HTR-8/SVneo (cell line): ENCODE measurements at places on chromosomes 1 and 21.
A peak's percentile ranks its signal among the peaks of the same experiment; 100 is the strongest.

GRCh38 chr1:175530183-175530582 is 213.2 kb downstream of the TNR start:
- no peak for DNase-seq

- DNase-seq, result no peak
Measured at GRCh38 chr1:245823408-245824147, 668.8 kb downstream of the KIF26B start.

GRCh38 chr1:46302641-46303037 is 777 bp downstream of the LRRC41 start:
- no peak for DNase-seq

GRCh38 chr1:169601096-169601881 is 15.0 kb upstream of the F5 start:
- DNase-seq, result peak; percentile 5

DNA sequence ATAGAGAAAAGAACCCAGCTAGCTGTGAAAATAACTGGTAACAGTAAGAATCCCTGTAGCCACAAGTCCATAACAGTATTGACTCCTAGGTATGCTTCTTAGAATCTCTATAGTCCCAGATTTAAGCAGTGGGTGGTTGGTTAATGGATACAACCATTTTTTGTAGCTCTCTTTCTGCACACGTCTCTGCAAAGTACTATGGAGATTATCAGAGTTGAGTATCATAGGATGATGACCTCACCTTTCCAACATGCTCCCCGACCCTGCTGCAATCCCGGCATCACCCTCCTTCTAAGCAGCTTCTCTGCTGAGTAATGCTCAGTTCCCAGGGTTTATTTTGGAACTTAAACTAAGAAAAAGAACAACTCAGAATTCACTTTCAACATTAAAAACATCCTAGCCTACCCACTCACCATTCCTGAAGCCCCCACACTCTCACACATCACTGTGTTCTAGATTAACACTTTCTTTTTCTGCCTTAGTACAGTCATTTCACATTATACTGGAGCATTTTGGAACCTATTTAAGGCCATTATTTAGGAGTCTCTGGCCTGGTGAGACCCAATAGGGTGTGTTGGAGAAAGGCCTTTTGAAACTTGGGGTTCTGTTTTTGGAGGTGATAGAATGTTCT is 2.7 kb downstream of the MLLT11 start:
- DNase-seq, result peak; percentile 63

DNA sequence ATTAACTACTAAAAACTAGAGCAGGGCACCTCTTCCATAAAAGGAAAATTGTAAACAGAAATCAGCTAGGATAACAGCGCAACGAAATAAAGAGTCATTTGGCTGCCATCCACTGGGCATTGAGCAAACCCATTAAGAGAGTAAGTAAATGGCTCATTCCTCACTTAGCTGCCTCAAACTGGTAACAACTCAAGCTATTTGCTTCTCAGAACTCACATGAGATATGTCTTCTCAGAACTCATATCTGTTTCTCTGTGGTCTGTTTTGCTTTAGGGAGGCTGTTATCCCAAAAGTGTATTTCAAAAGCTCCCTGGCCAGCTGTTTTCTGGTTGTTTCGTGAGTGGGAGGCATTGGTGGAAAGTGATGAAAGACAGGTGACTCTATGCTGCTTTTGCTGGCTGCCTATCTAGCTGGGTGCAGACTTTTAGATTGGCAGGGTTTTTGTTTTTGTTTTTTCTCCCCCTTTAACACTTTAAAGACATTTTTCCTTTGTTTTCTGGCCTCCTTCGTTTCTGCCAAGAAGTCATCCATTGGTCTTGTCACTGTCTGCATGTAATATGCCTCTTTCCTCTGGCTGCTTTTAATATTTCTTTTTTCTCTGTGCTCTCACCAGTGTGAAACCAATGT is 269.2 kb upstream of the RGS18 start:
- DNase-seq, result no peak

DNA sequence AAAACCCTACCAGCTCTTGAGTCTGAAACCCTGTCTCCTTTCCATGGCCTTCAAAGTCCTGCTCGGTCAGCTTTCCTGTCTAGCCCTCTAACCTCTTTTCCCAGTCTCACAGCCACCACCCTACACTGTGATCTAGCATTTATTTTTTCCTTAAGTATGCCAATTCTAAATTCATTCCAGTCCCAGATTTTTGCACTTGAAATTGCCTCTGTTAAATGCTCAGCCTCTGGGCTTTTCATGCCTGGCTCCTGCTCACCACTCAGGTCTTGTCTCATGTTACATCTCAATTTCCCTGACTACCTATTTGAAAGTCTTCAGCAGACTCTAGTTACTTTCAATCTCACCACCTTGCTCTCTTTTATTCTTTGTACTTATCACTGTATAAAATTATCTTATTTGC is 176.2 kb downstream of the ADGRL4 start:
- DNase-seq, result no peak

DNA sequence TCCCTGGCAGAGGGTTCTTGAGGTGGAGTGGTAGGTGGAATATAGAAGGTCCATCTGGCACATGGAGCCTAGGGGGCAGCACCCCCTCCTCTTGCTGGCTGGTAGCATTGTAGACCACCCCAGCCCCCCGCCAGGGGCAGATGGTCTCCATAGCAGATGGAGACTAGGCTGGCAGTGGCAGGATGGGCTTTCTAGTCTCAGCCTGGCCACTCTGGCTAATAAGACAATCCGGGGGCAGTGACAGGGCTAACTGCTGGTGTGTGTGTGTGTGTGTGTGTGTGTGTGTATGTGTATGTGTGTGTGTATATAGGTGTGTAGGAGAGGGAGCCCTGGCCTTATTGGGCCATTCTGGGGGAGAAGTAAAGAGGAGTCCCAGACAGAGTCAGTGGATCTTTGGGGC is 16.1 kb downstream of the UTP11 start:
- DNase-seq, result no peak

GRCh38 chr1:221878134-221878533 is 136.2 kb upstream of the DUSP10 start:
- DNase-seq, result no peak

- DNase-seq, result no peak
Measured at GRCh38 chr1:146021622-146022402, at the start of gene HJV. TSS of gene HJV (minus strand) at chr1:146021735. CDS start at chr1:146020231, 1,504 bp downstream.

DNA sequence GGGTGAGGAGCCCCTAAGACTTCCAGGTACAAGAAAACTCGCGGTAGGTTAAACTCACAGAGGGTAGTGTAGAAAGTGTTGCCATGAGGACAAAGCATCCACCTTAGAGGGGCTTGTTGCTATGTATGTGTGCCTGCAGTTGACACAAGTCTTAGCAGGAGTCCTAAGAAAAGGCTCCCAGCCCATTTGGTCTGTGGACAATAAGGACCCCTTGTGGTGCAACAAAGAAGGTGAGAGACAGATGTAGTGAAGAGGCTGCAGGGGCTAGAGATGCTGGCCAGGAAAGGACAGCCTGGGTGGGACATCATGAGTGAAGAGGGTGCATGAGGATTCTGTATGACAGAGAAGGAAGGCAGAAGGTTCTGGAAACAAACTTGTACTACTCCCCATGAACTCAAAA is 36.3 kb upstream of the IL10 start:
- DNase-seq, result peak; percentile 31

GRCh38 chr1:68378296-68379084 is 71.3 kb downstream of the RPE65 start:
- no peak for DNase-seq

- DNase-seq, result no peak
Measured at GRCh38 chr1:67754526-67754920, 69.5 kb downstream of the GADD45A start.

GRCh38 chr1:232291261-232291660 is 338.7 kb downstream of the SIPA1L2 start:
- DNase-seq, result no peak

GRCh38 chr1:58909914-58910681 is 126.3 kb upstream of the JUN start:
- DNase-seq, result no peak

GRCh38 chr21:45698493-45699184 is 55.1 kb downstream of the PCBP3 start:
- peak; percentile 13 for DNase-seq

DNA sequence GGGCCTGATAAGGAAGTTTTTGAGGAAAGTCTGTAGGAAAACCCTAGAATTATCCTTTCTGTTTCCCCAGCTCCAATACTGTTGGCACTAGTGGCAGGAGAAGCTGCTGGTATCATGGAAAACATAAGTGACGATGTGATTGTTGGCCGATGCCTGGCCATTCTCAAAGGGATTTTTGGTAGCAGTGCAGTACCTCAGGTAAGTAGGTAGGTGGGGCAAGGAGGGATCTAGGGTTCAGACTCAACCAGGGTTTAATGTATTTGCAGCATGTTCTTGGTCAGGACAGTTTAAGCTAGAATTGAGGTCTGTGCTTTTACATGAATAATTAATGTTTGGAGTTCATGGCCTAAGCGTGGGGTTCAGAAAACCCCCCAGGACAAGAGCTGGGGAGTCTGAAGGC is 62.1 kb downstream of the KDM1A start:
- no peak for DNase-seq

GRCh38 chr1:101260556-101261350 is 23.9 kb downstream of the S1PR1 start:
- DNase-seq, result no peak

- no peak for DNase-seq
Measured at GRCh38 chr1:226097866-226098625, 35.5 kb downstream of the H3-3A start.

GRCh38 chr1:10678852-10679251 is 117.6 kb downstream of the CASZ1 start:
- no peak for DNase-seq

DNA sequence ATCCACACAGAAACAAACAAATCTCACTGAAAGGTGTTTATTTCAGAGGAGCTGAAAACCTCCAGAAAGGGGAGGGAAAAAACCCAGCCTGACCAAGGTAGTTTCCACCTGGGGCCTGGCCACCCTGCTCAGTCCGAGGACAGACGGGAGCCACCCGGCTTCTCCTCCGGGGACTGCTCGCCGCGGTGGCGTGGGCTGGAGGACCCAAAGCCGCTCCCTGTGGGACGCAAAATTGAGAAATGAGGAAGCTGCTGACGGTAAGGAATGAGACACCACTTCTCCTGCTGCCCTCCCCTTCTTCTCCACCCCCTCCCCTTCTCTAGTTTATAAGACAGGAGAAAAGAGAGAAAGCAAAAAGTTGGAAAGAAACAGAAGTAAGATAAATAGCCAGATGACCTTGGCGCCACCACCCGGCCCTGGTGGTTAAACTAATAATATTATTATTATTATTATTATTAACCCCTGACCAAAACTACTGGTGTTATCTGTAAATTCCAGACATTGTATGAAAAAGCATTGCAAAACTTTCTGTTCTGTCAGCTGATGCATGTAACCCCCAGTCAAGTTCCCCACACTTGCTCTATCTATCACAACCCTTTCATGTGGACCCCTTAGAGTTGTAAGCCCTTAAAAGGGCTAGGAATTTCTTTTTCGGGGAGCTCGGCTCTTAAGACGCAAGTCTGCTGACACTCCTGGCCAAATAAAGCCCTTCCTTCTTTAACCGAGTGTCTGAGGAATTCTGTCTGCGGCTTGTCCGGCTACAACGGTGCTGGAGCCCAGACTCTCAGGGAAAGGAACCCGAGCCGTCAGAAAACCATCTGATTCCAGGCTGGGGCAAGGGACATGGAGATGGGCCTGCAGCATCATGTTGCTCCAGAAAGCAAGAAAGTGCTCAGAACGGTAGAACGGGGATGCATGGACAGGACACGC is 12.5 kb downstream of the ITGB2 start:
- no peak for DNase-seq

DNA sequence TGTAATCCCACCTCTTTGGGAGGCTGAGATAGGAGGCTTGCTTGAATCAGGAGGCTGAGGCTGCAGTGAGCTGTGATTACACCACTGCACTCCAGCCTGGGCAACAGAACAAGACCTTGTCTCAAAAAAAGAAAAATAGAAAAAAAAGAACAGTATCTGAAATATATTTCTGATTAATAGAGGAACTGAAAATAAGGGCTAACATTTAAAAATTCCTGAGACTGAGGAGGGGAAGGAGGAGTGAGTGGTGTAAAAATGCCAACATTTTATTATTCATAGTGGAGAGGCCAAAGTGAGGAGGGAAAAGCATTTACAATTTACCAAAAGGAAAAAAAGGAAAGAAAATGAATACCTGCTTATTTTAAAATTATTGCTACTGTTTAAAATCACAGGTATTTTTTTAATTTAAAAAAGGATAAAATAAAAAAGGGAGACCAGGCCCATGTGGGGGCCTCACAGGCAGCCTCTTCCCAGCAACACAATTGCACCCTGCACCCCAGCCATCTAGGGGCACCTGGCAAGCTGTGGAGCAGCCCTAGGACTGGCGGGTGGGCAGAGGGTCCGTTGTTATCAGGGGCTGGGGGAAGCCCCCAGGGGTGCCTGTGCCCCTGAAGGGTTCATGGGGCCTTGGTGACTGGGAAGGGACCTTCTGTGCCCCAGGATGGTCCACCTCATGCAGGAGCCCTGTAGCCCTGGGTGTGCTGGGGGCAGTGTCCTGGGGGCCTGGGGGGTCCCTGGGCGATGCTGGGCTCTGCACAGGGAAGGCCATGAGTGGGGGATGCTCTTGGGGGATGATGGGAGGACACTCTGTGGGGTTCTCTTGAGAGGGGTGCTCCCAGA is 34.8 kb upstream of the ADARB1 start:
- DNase-seq, result no peak

GRCh38 chr1:221494670-221495069 is 247.2 kb downstream of the DUSP10 start:
- DNase-seq, result no peak

DNA sequence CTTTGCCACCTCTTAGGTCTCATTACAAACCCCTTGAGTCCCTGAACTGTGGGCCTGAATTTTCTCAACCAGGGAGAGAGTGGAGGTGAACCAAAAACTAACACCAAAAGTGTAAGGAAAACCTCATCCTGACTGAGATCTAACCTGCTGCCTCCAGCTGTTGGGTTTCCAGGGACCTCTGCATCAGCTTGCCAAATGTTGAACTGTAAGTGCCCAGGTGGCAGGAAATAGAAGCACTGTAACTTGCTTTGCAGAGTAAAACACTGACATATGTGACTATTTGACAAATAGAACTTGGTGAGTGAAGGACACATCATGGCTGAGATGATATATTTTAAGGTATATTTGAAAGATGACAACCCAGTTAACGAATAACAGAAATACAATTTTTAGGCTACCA is 48.4 kb upstream of the NR5A2 start:
- DNase-seq, result no peak

DNA sequence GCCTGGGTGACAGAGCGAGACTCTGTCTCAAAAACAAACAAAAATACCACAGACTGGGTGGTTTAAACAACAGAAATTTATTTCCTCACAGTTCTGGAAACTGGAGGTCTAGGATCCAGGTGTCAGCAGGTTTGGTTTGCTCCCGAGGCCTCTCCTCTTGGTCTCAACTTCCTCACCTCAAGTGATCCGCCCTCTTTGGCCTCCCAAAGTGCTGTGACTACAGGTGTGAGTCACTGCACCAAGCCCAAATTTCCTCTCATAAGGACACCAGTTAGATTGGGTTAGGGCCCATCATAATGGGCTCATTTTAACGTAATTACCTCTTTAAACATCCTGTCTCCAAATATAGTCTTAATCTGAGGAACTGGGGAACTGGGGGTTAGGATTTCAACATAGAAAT is 35.5 kb downstream of the MFSD2A start:
- DNase-seq, result no peak

DNA sequence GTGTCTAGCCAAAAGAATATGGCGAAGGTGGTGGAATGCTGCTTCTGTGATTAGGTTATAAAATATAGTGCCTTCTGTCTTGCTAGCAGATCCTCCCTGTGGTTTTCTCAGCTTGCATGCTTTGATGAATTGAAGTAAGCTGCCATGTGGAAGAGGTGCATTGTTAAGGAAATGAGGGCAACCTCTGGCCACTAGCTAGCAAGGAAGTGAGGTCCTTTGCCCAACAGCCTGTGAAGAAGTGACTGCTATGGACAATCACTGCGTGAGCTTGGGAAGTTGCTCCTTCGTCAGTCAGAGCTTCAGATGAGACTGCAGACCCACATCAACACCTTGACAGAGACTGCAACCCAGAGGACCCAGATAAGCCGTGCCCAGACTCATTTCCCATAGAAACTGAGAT is 109.4 kb downstream of the GIPC2 start:
- no peak for DNase-seq
